ENCODE measurements at places on chromosomes 7 and 10.

DNA sequence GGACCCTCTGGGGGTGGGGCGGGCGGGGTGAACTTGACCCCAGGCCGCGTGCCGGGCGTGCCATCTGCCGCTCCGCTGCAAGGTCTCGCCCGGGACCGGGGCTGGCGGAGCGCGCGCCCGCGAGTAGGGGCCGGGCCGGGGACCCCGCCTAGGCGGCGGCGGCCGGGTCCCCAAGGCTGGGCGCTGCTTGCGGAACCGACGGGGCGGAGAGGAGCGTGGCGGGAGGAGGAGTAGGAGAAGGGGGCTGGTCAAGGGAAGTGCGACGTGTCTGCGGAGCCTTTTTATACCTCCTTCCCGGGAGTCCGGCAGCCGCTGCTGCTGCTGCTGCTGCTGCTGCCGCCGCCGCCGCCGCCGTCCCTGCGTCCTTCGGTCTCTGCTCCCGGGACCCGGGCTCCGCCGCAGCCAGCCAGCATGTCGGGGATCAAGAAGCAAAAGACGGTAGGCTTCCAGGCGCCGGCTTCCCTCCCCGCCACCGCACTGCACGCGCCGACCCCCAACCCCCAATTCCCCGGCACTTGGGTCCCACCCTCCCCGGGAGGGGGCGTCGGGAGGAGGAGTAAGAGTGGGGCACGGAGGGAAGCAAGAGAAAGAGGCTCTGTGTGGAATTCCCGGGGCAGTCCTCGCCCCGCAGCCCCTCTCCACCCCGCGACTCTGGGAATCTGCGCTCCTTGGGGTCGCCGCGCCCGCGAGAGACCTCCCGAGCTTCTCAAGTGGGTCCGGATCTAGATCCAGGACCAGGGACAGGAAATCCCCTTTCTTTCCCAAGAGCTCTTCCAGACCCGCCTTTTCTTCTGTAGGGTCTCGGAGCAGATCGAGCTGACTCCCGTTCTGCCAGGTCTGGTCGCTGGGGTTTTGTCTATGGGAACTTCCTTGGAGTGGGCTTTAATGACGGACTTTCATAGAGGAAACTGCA, at the start of gene PAPSS2:
Gene PAPSS2, plus strand, starts transcription at position 308 of the 913 bp plus-strand sequence. Its CDS starts 104 bp downstream, at position 412.
- peak; percentile 78 for DNase-seq

GRCh38 chr7:116283595-116284204, 73.4 kb downstream of the TES start:
- DNase-seq = no peak

- peak; percentile 62 for DNase-seq
These were observed 531.3 kb downstream of the ATRNL1 start for GRCh38 chr10:115624448-115624847.

DNA sequence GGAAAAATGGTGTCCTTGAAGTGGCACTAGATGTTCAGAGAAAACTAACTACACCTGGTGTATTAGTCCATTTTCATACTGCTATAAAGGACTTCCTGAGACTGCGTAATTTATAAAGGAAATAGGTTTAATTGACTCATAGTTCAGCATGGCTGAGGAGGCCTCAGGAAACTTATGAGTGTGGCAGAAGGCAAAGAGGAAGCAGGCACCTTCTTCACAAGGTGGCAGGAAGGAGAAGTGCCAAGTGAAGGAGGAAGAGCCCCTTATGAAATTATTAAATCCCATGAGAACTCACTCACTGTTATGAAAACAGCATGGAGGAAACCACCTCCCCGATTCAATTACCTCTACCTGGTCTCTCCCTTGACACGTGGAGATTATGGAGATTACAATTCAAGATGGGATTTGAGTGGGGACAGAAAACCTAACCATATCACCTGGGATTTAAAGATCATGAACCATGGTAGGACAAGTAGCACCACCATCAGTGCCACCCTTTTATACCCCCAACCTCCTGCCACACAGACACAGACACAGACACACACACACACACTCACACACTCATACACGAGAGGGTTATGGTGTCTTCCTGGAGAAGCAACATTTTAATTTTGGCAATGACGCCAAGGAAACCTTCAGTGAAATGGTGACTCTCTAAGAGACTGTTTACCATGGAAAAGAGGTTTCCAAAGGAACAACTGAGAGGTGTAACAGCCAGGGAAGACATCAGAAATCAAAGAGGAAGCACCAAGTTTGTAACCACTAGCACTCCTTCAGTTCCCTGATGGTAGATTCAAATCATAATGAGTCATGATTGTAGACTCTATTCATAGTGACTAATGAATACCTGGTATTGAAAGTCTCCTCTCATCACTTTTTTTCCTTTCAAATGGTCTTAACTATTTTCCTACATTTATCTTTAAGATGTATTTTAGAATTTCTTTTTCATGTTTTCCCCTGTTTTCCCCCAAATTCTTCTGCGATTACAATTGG, 41.8 kb upstream of the WNT16 start:
- DNase-seq = peak; percentile 74

DNA sequence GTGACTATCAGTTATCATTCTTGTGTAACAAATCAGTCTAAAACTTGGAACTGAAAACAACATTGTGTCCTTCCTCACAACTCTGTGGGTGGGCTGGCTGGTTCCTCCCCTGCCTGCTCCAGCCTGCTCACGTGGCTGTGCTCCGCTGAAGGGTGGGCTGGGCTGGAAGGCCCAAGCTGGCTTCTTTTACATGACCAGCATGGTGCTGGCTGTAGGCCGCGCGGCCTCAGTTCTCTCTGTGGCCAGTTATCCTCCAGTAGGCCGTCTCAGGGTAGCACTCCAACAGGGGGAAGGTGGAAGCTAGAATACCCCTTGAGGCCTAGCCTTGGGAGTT, 11.3 kb downstream of the ADAMTS14 start:
- no peak for DNase-seq

DNA sequence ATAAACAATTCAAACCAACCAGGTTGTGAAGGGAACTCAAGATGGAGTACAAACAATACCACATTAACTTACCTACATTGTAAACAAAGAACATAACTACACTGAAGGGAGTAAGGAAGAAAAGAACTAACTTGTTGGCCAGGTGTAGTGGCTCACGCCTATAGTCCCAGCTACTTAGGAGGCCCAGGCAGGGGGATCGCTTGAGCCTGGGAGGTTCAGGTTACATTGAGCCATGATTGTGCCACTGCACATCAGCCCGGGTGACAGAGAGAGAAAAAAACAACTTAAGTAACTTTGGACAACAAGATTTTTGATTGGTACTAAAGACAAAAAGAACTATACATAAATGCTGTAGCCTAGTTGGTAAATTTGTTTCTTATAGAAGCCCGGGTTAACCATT, 68.8 kb downstream of the TRIL start:
- DNase-seq = no peak

DNA sequence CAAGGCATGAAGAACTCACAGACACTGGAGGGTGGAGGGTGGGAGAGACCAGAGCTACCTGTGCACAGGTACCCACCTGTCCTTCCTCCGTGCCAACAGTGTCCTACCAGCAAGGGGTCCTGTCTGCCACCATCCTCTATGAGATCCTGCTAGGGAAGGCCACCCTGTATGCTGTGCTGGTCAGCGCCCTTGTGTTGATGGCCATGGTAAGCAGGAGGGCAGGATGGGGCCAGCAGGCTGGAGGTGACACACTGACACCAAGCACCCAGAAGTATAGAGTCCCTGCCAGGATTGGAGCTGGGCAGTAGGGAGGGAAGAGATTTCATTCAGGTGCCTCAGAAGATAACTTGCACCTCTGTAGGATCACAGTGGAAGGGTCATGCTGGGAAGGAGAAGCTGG, 21.8 kb downstream of the PRSS2 start:
- no peak for DNase-seq

- DNase-seq = peak; percentile 67
These were observed 140.1 kb downstream of the ITGA8 start for GRCh38 chr10:15579605-15580004.

DNA sequence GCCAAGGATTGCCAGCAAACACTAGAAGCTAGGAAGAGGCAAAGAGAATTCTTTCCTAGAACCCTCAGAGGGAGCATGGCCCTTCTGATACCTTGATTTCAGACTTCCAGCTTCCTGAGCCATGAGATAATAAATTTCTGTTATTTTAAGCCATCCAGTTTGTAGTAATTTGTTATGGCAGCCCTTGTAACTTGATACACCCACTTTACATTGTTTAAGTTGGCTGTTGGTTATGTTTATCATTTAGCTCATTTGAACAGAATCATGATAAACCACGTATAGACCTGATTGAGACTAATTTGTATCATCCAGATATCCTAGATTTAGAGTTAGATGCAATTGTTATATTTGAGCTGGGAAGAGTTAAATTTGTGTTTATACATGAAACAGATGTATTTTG, 9.4 kb upstream of the TES start:
- DNase-seq = no peak

DNA sequence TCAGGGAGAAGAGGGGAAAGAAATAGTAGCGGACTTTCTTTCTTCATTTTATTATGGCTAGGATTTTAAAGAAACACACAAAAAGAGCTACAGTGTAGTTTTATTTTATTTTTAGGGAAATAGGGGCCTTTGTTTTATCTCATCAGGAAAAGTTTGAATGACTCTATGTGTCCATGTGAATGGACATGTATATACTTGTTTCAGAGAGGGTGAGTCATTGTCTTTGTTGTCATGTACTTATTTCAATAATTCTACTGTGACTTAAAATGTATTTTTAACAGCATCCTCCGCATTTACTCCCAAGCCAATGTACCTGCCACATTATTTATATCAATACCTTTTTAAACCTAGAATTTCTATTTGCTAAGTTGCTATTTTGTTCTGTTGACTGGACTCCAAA, 569.5 kb downstream of the SORCS3 start:
- no peak for DNase-seq

GRCh38 chr10:128007971-128008370, 101.1 kb downstream of the PTPRE start:
- no peak for DNase-seq

DNA sequence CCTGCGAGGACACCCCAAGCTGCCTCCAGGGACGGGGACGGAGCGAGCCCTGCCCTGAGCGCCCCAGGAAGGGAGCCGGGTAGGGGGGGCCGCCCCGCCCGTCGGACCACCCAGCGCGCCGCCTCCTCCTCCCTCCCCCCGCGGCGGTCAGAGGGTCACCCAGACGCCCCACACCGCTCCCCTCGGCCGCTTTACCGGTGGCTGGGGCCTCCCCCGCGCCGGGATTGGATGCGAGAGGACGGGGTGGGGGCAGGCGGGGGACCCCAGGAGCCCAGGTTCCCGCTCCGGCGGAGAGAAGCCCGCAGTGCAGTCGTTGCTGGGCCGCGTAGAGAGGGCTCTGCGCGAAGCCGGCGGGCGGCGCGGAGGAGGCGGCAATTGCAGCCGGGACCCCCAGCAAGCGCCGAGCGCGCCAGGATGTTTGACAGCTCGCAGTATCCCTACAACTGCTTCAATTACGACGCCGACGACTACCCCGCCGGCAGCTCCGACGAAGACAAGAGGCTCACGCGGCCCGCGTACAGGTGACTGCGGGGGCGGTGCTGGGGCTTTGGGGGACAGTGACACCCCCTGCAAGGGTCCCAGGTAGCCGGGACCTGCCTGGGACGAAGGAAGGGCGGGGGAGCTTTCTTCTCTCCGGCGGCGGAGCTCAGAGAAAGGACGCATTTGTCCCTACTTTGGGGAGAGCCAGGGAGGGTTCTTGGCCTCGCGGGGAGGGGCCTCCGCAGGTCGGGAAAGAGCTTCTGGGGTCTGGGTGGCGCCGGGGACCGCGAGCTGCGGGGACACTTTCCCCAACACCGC, at the start of gene FOXL3:
Gene FOXL3, plus strand, starts transcription at position 415 of the 798 bp plus-strand sequence. Its CDS starts 0 bp downstream, at position 415.
- no peak for DNase-seq

GRCh38 chr10:31803606-31804351, 124.9 kb downstream of the ARHGAP12 start:
- DNase-seq = peak; percentile 69

Data from fibroblast of skin of right biceps (primary cell).